ENCODE measurements at places on chromosomes 2 and 18. TPM values are rescaled to one million over a fixed set of nuclear protein-coding genes. Genes with fewer than 3 reads are reported as not detected.

Gene UGT1A1
- total RNA-seq: not detected

Gene SATB2
- 0.85 TPM for total RNA-seq

DNA sequence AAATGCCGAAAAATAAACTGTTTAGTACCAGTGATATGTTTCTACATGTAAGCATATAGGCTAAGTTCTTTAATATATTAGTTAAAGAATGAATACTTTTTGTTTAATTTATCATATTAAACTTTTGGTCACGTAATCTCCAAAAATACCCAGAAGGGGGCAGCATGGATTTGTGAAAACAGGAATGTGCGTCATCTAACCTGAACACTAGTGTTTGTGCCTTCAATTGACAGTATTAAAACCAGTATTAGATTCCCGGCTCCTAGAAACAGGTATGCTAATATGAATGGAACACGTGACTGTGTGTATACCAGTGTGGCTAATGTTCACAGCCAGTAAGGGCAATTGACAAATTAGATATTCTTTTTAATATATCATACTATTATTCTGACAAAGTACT lies 51.8 kb downstream of the WDR7 start:
- DNase-seq: peak; percentile 73

DNA sequence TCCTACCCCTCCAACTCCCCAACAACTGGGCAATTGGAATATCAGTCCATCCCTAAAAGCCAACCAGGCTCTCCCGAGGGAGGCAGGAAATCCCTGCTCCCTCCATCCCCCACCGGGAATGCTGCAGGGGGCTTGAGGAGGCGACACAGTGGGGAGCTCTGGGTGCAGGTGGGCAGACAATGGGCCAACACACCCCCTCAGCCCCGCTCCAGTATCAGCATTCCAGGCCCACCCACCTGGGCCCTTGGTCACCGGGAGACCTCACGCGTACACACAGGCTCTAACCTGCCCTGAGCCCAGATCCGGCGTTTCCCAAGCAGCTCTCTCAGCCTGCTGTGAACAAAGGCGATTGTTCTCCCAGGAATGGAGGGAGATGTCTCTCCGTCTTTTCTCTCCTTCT lies 37.6 kb upstream of the FZD7 start:
- no peak for DNase-seq

GRCh38 chr2:128791985-128792320 lies 473.3 kb upstream of the HS6ST1 start:
- no peak for DNase-seq

GRCh38 chr18:39841482-39842365 lies 2113.3 kb upstream of the PIK3C3 start:
- peak; percentile 82 for DNase-seq

GRCh38 chr2:98459496-98460175 lies 15.0 kb downstream of the INPP4A start:
- DNase-seq: no peak

DNA sequence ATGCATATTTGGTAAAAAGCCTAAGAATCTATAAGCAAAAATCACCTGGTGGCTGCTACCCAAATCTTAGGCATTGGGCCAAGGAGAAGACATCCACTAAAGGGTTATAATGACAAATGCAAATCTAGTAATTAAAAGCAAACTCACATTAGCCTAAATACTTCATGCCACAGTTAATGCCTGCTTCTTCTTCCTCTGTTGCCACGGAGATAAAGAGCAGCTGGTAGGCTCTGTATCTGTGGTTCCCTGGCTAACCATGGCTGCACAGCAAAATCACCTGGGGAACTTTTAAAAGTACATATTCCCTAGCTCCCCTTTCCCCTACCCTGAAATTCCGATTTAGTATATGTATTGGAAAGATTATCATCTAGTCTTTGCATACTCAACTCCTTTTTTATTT lies 114.3 kb downstream of the LNPK start:
- no peak for DNase-seq

- DNase-seq: no peak
Measured at GRCh38 chr18:64392202-64392601, 243.3 kb upstream of the LINC00305 start.
